D721Med (cell line): ENCODE measurements at places on chromosomes 5 and 9.

GRCh38 chr5:93644760-93645159 is 61.7 kb downstream of the NR2F1 start:
- DNase-seq, result no peak

- DNase-seq, result no peak
These were observed 33.9 kb upstream of the AOPEP start for GRCh38 chr9:94692601-94693000.

GRCh38 chr5:94969174-94969573 is 315.7 kb downstream of the MCTP1 start:
- DNase-seq, result no peak

- DNase-seq, result no peak
These were observed 99.5 kb downstream of the AOPEP start for GRCh38 chr9:94826044-94826443.

GRCh38 chr9:138066049-138066448 is 188.5 kb downstream of the CACNA1B start:
- DNase-seq, result no peak

DNA sequence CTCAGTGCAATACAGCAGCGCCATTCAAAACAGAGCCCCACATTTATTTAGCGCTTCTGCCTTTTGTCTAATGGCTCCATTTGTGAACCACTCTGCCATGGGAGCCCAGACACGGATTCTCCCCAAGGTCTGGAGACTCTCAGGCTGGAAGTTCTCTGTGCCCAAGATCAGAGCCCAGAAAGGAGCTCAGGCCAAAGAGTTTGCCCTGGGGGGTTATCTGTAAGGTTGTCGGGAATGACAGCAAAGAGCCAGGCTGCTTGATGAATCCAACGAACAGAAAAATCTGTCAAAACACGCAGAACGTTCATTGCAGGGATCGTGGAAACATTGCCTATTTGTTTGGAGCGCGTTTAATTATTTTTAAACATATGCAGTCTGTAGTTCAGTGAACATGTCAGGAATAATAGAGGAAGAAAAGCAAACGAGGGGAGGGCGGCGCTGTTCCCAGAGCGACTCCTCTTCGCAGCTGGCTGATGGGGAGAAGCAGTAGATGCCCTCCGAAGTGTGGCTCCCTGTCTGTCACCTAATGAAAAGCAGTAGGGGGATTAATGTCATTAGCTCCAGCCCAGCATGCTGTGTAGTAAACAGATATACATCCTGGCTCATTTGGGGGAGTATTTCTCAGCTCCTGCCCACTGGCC is 464.9 kb upstream of the MPDZ start:
- no peak for DNase-seq

DNA sequence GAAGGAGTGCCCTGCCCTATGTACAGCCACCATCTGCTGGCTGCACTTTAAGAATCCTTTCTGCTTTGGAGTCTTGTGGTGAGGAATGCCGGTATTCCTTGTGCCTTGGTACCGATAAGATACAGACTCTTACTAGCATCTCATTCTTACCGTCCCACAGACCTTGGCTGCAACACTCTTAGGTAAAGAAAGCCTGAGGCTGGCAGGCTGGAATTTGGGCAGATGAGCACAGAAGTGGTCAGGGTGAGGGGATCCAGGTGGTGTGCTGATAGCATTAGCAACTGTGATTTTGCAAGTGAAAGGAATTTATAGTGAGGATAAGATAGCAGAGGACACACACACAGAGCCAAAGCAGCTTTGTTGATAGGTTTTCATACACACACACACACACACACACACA is 198.1 kb downstream of the ENC1 start:
- no peak for DNase-seq

- no peak for DNase-seq
These were observed 9.6 kb downstream of the PALM2AKAP2 start for GRCh38 chr9:109789556-109789955.

DNA sequence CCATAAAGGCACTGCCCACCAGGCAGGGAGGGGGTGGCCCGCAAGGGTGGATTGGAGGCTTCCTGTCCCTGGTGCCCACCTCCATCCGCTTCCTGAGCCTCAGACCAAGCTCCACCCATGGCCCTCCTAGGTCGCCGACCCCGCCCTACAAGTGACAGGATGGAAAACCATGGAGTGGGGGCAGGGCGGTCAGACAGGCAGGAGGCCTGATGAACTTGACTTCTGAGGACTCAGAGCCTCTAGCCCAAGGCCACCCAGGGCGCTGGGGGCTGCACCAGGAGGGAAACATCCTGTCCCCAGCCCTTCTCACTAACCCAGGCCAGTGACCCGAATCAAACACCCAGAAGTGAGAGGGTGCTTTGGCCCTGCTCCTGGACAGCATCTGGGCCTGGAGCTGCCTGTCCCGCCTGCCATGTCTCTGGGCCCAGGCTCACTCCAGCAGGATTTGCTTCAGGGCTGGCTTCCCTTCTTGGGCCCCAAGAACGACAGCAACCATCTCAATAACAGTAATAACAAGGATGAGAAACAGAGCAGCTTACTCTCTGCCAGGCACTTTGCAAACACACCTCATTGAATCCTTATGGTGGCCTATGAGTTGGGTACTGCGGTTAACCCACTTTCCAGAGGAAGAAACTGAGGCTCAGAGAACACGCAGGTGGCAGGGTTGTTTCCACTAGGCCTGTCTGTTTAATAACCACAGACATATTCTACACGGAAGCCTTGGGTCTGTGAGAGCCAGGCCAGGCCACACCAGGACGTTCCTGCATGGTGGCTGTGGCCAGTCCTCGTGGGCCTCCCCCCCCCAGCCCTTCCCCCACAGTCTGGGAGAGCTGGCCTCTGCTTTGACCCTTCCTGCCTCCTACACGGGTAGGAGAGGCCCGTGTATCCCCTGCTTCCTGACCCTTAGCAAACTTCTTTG is 4.4 kb upstream of the ST6GALNAC6 start:
- DNase-seq, result no peak

- DNase-seq, result no peak
These were observed 43.5 kb upstream of the ANKDD1B start for GRCh38 chr5:75567710-75568109.
